ENCODE measurements at places on chromosomes 7 and 10.
A peak's percentile ranks its signal among the peaks of the same experiment; 100 is the strongest.

GRCh38 chr10:78211561-78212051, 177.9 kb downstream of the RPS24 start:
- no peak for DNase-seq

GRCh38 chr7:2587778-2588177, 29.0 kb downstream of the IQCE start:
- DNase-seq, result no peak

DNA sequence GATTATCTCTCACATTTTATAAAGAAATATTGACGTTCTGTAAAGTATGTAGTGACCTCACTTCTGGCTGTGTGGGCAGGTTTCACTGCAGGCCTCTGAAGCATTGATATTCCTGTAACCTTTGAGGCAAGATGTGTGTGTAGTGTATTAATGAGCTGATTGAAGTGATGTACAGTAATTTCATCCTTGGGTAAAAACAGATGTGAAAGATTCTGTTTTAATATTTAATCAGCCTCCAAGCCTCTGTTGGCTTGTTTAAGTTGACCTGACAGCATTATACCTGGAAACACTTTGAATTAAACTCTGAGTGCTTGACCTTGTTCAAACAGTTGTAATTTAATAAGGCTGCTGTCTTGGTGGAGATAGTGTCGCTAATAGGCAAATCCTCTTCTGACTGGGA, 74.9 kb downstream of the KAT6B start:
- DNase-seq, result no peak

GRCh38 chr10:94617389-94617944, 66.1 kb upstream of the CYP2C18 start:
- no peak for DNase-seq

DNA sequence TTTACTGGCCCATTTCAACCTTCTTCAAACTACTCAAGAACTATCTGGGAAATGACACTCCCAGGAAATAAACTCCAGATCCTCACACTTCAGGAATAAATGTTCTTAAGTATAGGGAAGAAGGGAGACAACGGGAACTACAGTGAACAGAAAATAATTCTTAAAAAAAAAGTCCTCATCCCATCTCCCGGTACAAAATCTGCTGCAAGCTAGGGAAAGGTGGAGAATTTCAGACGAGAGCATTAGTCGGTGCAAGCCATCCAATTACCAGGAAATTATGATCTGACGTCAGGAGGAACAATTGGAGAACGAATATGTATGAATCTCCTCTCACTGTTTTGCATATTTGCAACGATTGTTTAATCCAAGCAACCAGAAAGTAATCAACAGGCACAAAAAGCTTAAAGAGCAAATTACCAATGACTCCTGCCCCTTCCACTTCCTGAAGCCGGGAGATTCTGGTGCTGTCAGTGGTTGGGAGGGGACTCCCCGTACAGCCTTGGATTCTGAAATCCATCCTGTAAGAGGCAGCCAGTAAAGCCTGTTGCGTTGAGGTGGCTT, 15.1 kb upstream of the GATA3 start:
- DNase-seq, result no peak

DNA sequence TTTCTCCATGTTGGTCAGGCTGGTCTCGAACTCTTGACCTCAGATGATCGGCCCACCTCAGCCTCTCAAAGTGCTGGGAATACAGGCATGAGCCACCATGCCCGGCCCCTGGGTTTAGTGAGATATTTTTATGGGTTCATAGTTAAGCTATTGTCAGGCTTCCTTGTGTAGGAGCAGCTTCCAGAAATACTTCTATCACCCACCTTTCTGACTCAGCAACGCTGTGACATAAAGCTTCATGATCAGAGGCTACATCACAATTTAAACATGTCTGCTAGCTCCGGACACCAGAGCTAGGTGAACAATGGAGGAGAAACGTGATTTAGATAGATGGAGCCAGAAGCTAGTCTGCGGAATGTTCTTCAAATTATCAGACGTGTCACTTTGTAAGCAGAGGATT, 295.8 kb upstream of the LYZL1 start:
- no peak for DNase-seq

DNA sequence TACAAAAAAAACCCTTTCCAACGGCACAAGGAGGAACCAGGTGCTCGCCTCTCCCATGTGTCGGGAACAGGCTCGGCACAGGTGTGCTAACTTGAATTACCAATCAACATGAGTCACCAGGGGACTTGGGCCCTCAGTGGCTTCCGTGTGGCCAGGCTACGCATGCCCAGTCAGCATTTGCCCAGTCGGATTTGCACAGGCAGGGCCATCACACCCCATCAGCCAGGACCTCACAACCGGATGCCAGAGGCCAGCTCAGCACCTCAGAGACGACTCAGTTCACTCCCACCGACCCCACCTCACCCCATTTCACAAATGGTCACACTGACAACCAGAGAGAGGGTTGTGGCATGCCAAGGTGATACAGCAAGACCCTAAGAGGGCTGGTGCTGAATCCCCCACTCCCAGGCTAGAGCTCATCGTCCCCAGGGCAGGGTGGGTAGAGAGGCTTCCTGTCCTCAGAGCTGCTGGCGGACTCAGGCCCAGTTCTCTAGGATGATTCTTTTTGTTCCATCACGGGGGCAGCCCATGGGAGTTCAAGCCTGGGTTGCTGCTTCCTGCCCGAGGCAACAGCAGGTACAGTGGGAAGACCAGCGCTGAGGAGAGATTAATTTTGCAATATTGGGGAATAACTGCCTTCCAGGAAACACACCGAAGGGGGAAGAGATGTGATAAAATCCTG, 13.6 kb downstream of the ANXA11 start:
- no peak for DNase-seq

GRCh38 chr7:12623223-12623622, 52.7 kb downstream of the SCIN start:
- no peak for DNase-seq

DNA sequence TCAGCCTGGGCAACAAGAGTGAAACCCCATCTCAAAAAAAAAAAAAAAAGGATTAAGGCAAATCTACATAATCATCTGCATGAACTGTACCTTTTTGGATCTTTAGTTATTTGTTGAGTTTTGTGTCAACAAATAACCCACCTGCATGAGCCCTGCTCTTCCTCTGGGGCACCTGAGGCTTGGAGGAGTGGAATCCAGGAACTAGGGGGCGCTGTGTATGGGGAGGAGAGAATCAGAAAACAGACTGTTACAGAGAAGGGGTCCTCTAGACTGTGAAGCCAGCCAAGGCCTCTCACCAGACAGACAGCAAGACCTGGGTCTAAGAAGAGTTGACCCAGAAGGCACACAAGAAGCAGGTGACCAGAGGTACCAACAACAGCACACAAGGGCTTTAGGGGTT, 682.8 kb upstream of the NRP1 start:
- no peak for DNase-seq

- DNase-seq, result no peak
Observed at GRCh38 chr10:108169846-108170245, 1005.3 kb upstream of the SORCS1 start.

GRCh38 chr7:19107356-19108146, 9.9 kb downstream of the TWIST1 start:
- DNase-seq, result no peak

DNA sequence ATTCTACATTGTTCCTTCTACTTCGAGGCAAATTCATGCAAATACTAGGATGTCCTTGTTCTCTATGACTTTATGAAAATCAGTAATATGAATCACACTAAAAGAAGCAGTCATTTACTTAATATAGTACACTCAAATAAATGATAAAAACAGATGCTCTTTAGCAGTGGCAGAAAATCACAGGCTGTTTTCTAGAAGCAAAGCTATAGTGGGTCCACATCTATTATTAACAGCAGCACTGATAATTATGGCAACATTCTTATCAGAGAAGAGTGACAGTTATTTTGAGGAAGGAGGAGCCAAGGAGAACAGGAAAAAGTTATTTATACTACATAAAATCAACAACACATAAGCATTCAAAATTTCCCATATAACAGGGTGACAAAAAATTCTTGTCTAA, 16.5 kb downstream of the KIF5B start:
- DNase-seq, result no peak

DNA sequence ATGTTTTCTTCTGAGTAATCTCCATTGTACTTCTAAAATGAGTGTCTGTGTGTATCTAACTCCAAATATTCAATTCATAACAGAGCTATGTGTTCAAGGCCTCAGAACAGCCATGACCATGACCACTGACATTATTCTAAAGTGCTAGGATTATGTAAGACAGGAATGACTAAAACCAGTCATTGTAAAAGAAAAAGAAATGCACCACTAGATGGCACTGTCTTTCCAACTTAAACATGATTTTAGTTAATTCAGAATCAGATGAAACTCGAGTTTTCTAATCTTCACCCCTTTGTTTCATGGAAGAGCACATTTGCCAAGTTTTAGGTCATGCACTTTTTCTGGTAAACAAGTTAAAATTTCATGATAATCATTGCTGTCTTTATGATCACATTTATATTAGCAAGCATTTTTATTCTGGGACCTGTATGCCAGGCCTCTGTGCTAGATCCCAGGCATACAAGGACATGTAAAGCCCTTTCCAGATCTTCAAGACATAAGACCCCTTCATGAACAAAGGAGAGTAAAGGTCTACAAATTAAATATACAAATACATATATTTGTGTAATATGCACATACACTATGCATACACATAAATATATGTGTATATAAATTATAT, 26.1 kb upstream of the RSU1 start:
- peak; percentile 37 for DNase-seq

- DNase-seq, result no peak
Observed at GRCh38 chr10:89536013-89536354, 590 bp upstream of the SLC16A12 start.

DNA sequence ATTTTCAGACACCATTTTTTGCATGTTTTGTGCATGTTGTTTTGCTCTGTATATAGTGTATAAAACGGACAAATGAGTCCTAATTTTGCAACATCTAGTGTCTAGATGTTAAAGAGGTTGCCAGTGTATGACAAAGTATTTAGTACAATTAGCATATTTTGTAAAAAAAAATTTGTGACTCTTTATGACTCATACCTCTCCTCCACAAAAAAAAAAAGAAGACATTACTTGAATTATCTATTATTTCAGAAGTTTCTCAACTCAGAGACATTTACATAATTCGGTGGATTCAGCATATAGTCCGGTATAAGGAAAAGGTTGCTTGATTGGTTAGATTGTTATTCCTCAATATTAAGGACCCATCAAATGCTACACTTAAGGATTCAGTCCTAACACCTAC, 26.0 kb downstream of the NUP42 start:
- no peak for DNase-seq

DNA sequence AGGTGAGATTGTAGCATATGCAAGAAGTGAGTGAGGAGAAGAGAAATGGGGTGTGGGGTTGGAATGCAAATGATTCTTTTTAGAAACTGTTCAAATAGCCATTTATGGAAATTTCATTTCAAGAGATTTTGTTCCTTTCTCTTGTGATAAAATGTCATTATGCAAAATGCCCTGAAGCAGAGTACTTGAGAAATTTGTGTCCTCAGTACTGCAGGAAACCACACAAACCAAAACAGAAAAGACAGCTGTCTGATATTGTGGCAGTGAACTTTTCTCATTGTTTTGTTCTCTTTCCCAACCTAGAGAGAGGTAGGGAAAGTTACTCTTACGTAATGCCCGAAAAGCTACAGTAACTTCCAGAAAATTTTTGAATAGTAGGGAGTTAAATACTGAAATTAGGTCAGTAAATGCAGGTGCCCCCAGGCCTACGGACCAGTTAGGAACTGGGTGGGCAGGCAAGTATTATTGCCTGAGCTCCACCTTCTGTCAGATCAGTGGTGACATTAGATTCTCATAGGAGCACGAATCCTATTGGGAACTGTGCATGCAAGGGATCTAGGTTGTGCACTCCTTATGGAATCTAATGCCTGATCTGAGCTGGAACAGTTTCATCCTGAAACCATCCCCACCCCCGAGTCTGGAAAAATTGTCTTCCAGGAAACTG, 34.0 kb downstream of the DLD start:
- DNase-seq, result no peak

GRCh38 chr7:156889089-156889488, 3.9 kb downstream of the LMBR1 start:
- no peak for DNase-seq

DNA sequence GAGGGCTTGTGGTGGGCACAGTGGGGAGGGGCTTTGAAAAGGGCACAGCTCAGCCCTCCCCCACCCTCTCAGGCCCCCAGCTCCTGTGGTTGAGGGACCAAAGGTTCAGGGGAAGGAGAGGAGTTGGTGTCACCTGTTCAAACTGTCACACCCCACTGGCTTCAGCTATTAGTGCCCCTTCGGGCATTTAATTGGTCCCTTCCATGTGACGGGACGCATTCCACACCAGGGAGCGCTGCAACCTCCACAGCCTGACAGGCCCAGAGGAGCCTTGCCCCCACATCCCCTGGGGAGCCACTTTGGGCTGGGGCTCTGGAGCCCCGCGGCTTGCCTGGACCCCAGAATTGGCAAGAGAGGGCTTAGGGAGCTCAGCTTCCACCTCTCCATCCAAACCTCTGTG, 75.7 kb downstream of the C10orf105 start:
- no peak for DNase-seq

- no peak for DNase-seq
Observed at GRCh38 chr7:42886129-42886528, 25.7 kb downstream of the C7orf25 start.

DNA sequence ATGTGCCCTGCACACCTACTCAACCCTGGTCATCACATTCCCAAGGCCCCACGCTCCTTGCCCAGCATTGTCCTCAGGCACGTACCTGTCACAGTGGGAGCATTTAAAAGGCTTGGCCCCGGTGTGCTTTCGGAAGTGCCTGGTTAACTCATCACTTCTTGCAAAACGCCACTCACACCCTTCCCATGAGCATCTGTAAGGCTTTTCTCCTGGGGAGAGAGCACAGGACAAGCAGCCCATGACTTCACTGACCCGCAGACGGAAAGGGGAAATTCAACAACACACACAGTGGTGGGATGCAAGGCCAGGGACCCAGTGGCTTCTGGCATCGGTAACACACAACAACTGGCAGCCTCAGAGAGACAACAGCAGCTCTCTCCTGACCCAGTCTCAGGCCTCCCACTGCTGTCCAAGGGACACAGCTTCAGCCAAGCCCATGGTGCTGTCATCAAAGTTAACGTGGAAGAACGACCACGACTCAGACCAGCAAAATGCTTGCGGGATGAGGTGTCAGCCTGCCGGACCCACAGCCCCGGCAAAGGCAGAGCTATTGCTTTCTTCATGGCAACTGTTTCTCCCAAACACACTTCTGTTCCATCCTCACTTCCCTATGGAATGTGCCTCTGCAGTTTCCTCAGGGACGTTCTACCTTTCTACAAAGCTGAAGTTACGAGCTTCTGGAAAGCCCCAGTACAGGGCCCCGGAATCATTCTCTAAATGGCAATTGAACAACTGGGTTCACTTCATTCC, 4.8 kb downstream of the KLF6 start:
- DNase-seq, result no peak

- DNase-seq, result no peak
Observed at GRCh38 chr7:122413339-122413738, 108.8 kb upstream of the FEZF1 start.

GRCh38 chr7:39088730-39089593, 111.3 kb downstream of the POU6F2 start:
- DNase-seq, result no peak

DNA sequence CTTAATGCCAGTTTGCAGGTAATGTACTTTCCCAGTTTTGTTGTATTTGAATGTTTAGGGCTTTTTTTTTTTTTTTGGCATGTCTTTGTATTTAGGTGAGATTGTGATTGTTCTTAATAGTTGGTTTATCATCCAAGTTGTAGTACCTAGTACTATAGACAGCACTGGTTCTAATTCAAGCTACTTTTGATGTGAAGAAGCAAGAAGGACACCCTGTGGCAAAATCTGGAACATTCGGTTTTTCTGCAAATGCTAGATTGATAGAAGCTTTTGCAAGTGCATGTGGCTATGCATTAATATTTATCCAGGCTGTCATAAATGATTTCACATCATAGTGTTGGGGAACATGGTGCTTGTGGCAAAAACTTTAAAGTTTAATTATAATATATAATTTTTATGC, 248.9 kb downstream of the FOXP2 start:
- DNase-seq, result no peak
